ENCODE measurements at places on chromosomes 16 and 17.

- peaks cover 45% of the 10 kb centered on the region for H3K4me1 ChIP-seq
- peak overlapping the region; percentile 98 for H3K4me3 ChIP-seq
- peaks cover 30% of the 10 kb centered on the region for H3K36me3 ChIP-seq
These were observed 1.1 kb downstream of the ARL6IP1 start for GRCh38 chr16:18800293-18800692.

GRCh38 chr17:77148940-77149510 lies 8.3 kb downstream of the SEC14L1 start:
- no peak overlapping the region for H3K4me3 ChIP-seq
- H3K27me3 ChIP-seq: no peaks in the 10 kb centered on the region
- H3K27ac ChIP-seq: no peak overlapping the region
- no peak for DNase-seq

- H3K4me3 ChIP-seq: no peak overlapping the region
- peaks cover 5% of the 10 kb centered on the region for H3K36me3 ChIP-seq
- peaks cover 8% of the 10 kb centered on the region for H3K27me3 ChIP-seq
- peaks cover 15% of the 10 kb centered on the region for H3K4me1 ChIP-seq
These were observed 170.2 kb downstream of the RAB11FIP4 start for GRCh38 chr17:31561469-31562375.

- H3K4me3 ChIP-seq: no peak overlapping the region
- no peaks in the 10 kb centered on the region for H3K4me1 ChIP-seq
- no peaks in the 10 kb centered on the region for H3K36me3 ChIP-seq
- peaks cover 57% of the 10 kb centered on the region for H3K27me3 ChIP-seq
These were observed 148.9 kb upstream of the GNAO1 start for GRCh38 chr16:56042416-56042815.

DNA sequence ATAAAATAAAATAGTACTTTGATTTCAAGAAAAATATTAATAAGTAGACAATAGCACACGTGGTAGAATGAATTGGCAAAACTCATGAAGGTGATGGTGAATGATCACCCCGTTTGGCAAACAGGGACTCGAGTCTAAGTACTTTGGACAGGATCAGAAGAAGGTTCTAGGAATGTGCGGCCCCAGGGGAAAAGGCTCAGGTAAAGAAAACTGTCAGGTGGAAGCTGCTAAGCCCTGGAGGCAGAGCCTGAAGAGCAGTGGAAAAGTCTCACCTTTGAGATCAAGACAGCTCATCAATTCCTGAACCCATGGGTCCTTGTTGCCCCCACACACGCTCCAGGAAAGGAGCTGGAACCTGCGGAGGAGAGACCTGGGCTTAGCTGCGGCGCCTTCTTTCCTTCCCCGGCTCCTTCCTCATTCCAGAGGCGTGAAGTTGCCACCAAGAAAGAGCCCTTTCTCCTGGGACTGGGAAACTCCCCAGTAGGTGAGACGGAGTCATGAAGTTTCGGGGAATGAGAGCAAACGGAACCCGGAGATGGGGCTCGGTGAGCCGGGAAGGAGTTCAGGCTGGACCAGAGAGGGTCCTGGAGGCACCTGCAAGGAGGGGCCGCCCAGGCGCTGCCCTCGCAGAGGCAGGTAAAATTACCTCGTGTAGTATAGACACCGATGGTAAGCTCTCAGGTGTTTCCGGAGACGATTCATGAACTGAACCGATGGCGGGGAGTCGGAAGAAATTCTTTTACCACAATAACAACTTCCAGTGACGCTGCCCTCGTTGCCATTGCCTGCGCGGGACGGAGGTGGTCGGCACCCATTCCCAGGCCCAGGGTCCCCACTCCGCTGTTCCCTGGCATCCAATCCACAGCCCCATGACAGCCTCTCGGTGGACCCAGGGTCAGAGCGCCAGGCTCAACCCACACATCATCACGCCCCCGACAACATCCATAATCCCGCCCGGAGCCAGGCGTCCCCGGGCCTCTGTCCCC lies 1.2 kb upstream of the ZMYND15 start:
- H3K27me3 ChIP-seq: peaks cover 21% of the 10 kb centered on the region
- H3K36me3 ChIP-seq: no peaks in the 10 kb centered on the region
- peaks cover 21% of the 10 kb centered on the region for H3K4me1 ChIP-seq
- no peak for DNase-seq
- peak overlapping the region; percentile 73 for H3K4me3 ChIP-seq

DNA sequence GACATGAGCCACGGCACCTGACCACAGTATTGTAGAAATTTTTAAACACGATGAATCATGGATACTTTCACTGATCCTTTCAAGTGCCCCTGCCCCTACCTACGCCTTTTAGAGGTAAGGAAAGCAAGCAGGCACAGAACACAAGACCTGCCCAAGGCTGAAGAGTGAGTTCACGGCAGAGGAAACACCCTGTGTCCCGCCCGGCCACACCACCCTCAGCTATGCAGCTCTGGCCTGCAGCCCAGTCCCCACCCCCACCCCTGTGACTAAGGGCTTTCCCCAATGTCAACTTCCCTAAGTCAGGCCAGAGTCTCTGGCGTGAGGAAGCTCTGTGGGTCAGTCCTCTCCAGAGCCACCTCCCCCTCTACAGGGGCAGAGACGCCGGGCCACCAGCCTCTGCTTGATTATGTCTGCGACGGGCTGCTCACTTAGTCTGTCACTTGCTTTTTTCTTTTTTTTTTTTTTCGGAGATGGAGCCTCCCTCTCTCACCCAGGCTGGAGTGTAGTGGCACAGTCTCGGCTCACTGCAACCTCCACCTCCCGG lies 8.4 kb downstream of the SLC16A5 start:
- no peaks in the 10 kb centered on the region for H3K27me3 ChIP-seq
- no peaks in the 10 kb centered on the region for H3K4me1 ChIP-seq
- no peaks in the 10 kb centered on the region for H3K36me3 ChIP-seq
- H3K27ac ChIP-seq: no peak overlapping the region
- no peak for DNase-seq

DNA sequence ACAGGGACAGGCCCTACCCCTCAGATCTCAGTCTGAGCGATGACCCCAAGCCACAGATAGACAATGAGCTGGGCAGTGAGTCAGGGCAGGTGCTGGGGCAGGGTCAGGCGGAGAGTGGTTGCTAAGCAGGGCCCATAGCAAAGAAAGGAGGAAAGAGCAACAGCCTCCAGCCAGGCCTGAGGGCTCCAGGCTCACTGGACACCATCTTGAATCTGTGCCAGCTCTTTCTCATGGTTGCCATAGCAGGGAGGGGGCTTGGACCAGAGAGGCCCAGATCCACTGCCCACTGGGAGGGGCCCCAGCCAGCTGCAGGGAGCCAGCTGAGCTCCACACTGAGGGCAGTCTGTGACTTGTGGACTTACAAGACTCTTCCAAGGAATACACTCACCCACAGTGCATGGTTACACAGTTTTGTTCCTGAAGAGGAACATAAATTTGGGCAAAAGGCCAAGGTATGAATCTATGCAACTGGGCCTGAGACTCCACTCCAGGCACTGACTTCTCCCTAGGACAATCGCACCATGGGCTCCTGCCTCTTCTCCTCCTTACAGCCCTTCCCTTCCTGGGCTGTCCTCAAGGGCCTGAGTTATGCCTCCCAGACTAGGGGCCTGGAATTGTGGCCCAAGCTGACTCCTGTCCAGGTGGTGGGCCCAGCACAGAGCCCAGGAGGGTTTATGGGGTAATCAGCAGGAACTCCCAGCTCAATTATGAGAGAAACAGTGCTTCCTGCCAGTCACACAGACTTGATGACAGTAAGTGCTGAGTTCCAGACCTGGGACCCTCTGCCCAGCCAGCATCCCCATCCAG lies 59.9 kb downstream of the BEAN1 start:
- H3K36me3 ChIP-seq: no peaks in the 10 kb centered on the region
- H3K4me1 ChIP-seq: peaks cover 24% of the 10 kb centered on the region

- H3K4me1 ChIP-seq: no peaks in the 10 kb centered on the region
- H3K4me3 ChIP-seq: no peak overlapping the region
- peaks cover 34% of the 10 kb centered on the region for H3K27me3 ChIP-seq
These were observed 8.1 kb upstream of the CBX2 start for GRCh38 chr17:79769570-79770506.

GRCh38 chr17:27654654-27655524 lies 23.9 kb downstream of the LGALS9 start:
- H3K4me3 ChIP-seq: no peak overlapping the region
- H3K4me1 ChIP-seq: peaks cover 5% of the 10 kb centered on the region
- no peaks in the 10 kb centered on the region for H3K36me3 ChIP-seq
- DNase-seq: peak; percentile 81
- H3K27ac ChIP-seq: no peak overlapping the region

- H3K4me1 ChIP-seq: peaks cover 16% of the 10 kb centered on the region
- no peaks in the 10 kb centered on the region for H3K36me3 ChIP-seq
- H3K27ac ChIP-seq: no peak overlapping the region
- peaks cover 9% of the 10 kb centered on the region for H3K27me3 ChIP-seq
- DNase-seq: peak; percentile 41
- peak overlapping the region; percentile 14 for H3K4me3 ChIP-seq
These were observed 189.2 kb upstream of the AXIN2 start for GRCh38 chr17:65750631-65751115.

- H3K36me3 ChIP-seq: no peaks in the 10 kb centered on the region
- no peaks in the 10 kb centered on the region for H3K4me1 ChIP-seq
- no peak overlapping the region for H3K4me3 ChIP-seq
- no peak for DNase-seq
These were observed 34.9 kb downstream of the BCO1 start for GRCh38 chr16:81273223-81273950.

- no peak overlapping the region for H3K4me3 ChIP-seq
- H3K27me3 ChIP-seq: peaks cover 34% of the 10 kb centered on the region
- H3K27ac ChIP-seq: no peak overlapping the region
These were observed 21.8 kb upstream of the GAN start for GRCh38 chr16:81292936-81293335.

- H3K4me3 ChIP-seq: no peak overlapping the region
- no peaks in the 10 kb centered on the region for H3K27me3 ChIP-seq
- H3K27ac ChIP-seq: no peak overlapping the region
- H3K4me1 ChIP-seq: no peaks in the 10 kb centered on the region
These were observed 42.2 kb downstream of the TBCD start for GRCh38 chr17:82793974-82794630.

GRCh38 chr16:23566724-23567123 lies 9.2 kb downstream of the UBFD1 start:
- no peak overlapping the region for H3K4me3 ChIP-seq
- no peaks in the 10 kb centered on the region for H3K27me3 ChIP-seq
- H3K27ac ChIP-seq: no peak overlapping the region
- peaks cover 17% of the 10 kb centered on the region for H3K36me3 ChIP-seq
- H3K4me1 ChIP-seq: no peaks in the 10 kb centered on the region

- H3K4me3 ChIP-seq: no peak overlapping the region
- H3K4me1 ChIP-seq: peaks cover 2% of the 10 kb centered on the region
- H3K27me3 ChIP-seq: peaks cover 5% of the 10 kb centered on the region
- no peak overlapping the region for H3K27ac ChIP-seq
- DNase-seq: no peak
- no peaks in the 10 kb centered on the region for H3K36me3 ChIP-seq
These were observed 43.4 kb downstream of the DNAH9 start for GRCh38 chr17:11641521-11642275.

DNA sequence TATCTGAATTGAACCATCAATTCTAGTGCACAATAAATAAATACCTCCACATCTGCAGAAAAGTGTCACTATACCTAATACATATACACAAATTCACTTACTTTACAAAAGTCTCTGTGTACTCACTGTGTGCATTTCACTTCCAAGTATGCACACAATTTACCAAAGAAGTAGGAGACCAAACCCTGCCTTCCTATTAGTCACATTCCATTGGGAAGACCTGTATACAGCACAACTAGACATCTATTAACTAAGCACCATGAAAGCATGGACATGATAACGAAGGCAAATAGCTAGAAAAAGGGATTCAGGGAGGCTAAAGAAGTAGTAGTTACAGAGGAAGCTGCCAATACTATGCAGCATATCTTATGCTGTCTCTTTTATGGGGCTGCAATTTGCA lies 139.5 kb downstream of the SNX11 start:
- DNase-seq: no peak
- no peak overlapping the region for H3K27ac ChIP-seq
- no peaks in the 10 kb centered on the region for H3K36me3 ChIP-seq
- H3K4me3 ChIP-seq: no peak overlapping the region
- H3K27me3 ChIP-seq: no peaks in the 10 kb centered on the region

DNA sequence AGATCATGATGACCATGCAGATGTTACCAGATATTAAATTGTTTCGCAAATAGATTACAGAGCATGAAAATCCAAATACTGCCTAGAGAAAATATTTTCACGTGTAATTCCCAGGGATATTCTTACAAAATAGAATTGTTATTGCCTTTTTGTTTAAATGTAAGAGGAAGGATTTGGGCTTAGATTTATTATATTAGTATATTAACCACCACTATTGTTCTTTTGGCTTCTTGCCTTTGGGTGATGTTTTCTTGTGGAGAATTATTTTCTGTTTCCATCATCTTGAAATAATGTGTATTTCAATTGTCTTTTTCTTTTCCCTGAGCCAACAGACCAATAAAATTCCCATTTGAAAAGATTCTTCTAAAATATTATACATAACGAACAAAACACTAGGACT lies 109.7 kb upstream of the NUDT7 start:
- no peaks in the 10 kb centered on the region for H3K36me3 ChIP-seq
- H3K27ac ChIP-seq: no peak overlapping the region
- H3K4me3 ChIP-seq: no peak overlapping the region
- peaks cover 7% of the 10 kb centered on the region for H3K27me3 ChIP-seq

- H3K4me1 ChIP-seq: no peaks in the 10 kb centered on the region
- no peak for DNase-seq
- H3K4me3 ChIP-seq: no peak overlapping the region
- no peaks in the 10 kb centered on the region for H3K36me3 ChIP-seq
- H3K27ac ChIP-seq: no peak overlapping the region
These were observed 155.7 kb upstream of the TNRC6C start for GRCh38 chr17:77802811-77803220.

- DNase-seq: no peak
- H3K4me3 ChIP-seq: no peak overlapping the region
These were observed 350.0 kb downstream of the KCNJ2 start for GRCh38 chr17:70519300-70519699.

GRCh38 chr16:54180421-54181359 lies 105.9 kb downstream of the IRX3 start:
- no peaks in the 10 kb centered on the region for H3K4me1 ChIP-seq
- no peak overlapping the region for H3K4me3 ChIP-seq
- H3K27me3 ChIP-seq: peaks cover 19% of the 10 kb centered on the region
- no peak overlapping the region for H3K27ac ChIP-seq
- no peaks in the 10 kb centered on the region for H3K36me3 ChIP-seq

- H3K4me1 ChIP-seq: peaks cover 10% of the 10 kb centered on the region
- no peak overlapping the region for H3K4me3 ChIP-seq
- no peaks in the 10 kb centered on the region for H3K36me3 ChIP-seq
- H3K27ac ChIP-seq: no peak overlapping the region
- no peaks in the 10 kb centered on the region for H3K27me3 ChIP-seq
These were observed 23.4 kb upstream of the METRNL start for GRCh38 chr17:83055911-83056582.

DNA sequence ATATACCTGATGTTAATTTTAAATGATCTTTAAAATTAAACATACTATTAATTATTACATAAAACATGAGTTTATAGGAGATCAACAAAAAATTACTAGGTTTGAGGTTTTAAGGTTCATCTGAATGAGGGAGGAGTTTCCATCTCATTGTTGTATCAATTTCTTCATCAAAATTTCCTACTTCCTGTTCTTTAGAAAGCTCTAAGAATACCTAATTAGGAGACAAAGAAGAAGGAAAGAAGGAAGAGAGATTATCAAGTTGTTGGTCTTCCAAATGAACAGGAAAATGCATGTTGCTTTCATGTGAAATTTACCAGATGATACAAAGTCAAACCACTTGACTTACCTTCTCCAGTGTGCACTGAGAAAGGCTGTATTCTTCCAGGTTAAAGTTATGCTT lies 18.1 kb upstream of the ABCA9 start:
- no peak overlapping the region for H3K4me3 ChIP-seq
- H3K36me3 ChIP-seq: peaks cover 5% of the 10 kb centered on the region
- H3K4me1 ChIP-seq: no peaks in the 10 kb centered on the region
- H3K27me3 ChIP-seq: no peaks in the 10 kb centered on the region

- no peaks in the 10 kb centered on the region for H3K36me3 ChIP-seq
- H3K27me3 ChIP-seq: no peaks in the 10 kb centered on the region
- H3K4me1 ChIP-seq: peaks cover 39% of the 10 kb centered on the region
- peak overlapping the region; percentile 74 for H3K4me3 ChIP-seq
- peak overlapping the region; percentile 87 for H3K27ac ChIP-seq
These were observed 697 bp downstream of the CTF1 start for GRCh38 chr16:30896889-30897733.

Measured in activated naive CD8-positive, alpha-beta T cell treated with anti-CD3 and anti-CD28 coated beads for 36 hours (primary cell).